ENCODE measurements at places on chromosomes 4 and X. TPM values are rescaled to one million over a fixed set of nuclear protein-coding genes. Genes with fewer than 3 reads are reported as not detected.

DNA sequence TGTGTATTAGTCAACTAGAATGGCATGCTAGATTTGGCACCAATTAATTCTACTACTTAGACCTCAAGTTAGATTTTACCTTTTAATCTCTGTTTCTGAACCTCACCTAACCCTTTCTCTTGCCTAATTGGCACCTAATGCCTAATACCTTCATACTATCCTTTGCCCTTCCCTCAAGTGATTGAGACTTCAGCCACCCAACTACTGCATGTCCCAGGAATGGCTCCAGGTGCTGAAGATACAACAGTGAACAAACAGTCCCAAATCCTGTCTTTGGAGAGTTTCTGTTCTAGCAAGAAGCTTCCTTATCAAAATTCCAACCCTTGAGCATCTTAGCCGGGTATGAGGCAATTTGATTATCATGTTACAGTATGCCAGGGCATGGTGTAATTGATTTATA, 139.9 kb downstream of the CPE start:
- DNase-seq: no peak

DNA sequence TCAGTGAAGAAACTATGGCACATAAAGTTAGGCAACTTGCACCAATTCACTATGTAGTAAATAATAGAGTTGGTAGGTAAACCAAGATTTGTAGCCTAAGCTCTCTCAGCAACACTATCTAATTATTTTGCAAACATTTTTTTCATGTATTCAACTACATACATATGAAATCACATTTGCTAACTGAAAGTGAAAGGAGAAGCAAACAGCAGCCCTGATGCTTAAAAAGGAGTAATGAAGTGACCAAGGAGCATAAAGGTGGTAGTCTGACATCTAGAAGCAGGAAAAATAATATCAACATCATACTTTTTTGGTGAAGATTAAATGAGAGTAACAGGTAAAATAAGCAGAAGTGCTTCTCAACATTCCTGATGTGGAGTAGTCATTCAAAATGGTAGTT, 603.7 kb downstream of the GRXCR1 start:
- no peak for DNase-seq

UGT2B10 gene
- not detected for polyA plus RNA-seq

AKAP4 gene
- not detected for polyA plus RNA-seq

MAP7D2 gene
- 0.33 TPM for polyA plus RNA-seq

DNA sequence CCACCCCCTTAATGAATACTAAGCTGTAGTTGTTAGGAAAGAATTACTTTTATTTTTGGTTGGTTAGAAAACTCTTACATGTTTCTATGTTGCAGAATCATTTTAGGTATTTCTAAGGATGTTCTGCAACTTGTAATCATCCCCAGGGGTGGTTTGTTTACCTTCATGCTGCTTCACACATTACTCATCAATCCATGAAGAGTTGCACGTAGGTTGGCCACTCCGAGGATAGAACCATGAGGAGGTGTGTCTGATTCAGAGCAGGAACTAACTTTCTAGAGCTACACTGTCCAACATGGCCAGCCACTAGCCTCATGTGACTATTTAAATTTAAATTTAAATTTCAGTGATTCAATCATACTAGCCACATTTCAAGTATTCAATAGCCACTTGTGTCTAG, 127.2 kb upstream of the FRMPD4 start:
- no peak for DNase-seq

SSX2 gene
- not detected for polyA plus RNA-seq

DNA sequence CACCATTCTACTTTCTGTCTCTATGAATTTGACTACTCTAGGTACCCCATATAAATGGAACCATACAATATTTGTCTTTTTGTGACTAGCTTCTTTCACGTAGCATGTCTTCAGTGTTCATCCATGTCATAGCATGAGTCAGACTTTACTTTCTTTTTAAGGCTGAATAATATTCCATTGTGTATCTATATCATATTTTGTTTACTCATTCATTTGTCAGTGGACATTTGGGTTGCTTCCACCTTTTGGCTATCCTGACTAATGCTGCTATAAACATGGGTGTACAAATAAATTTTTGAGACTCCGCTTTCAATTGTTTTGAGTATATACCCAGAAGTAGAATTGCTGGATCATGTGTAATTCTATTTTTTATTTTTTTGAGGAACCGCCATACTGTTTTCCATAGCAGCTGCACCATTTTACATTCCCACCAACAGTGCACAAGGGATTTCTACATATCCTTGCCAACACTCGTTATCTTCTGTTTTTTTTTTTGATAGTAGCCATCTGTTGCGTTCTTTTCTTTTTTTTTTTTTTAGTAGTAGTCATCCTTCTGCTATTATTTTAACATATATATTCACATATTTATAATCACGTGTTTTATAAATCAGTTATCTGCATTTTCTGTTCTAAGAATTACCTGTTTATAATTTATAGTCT, 158.0 kb upstream of the MED14 start:
- no peak for DNase-seq

GRCh38 chrX:21955403-21956189, 15.1 kb downstream of the SMS start:
- DNase-seq: no peak

- DNase-seq: no peak
Measured at GRCh38 chrX:133568109-133568508, 152.8 kb upstream of the GPC4 start.

- DNase-seq: no peak
Measured at GRCh38 chrX:70001269-70001668, 48.5 kb downstream of the AWAT2 start.

SRPX gene
- 28.0 TPM for polyA plus RNA-seq

SEPTIN11 gene
- 163 TPM for polyA plus RNA-seq

DNA sequence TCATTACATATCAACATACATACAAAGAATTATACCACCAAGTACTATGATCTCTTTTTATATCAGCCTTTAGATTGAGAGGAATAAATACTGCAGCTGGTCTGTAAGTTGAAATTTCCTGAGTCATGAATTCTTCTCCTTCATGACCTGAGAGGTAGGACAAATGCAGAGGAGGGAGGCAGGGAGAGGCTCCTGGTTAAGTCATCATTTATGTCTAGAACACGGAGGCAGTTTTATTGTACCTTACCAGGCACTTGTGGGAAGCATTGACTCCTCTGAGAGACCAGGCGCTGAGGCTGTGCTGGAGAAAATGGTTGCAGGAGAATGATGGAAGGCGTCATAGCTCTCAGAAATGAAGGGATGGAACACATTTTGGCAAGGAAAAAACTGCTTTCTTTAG, 12.5 kb upstream of the CASK start:
- DNase-seq: no peak

DNA sequence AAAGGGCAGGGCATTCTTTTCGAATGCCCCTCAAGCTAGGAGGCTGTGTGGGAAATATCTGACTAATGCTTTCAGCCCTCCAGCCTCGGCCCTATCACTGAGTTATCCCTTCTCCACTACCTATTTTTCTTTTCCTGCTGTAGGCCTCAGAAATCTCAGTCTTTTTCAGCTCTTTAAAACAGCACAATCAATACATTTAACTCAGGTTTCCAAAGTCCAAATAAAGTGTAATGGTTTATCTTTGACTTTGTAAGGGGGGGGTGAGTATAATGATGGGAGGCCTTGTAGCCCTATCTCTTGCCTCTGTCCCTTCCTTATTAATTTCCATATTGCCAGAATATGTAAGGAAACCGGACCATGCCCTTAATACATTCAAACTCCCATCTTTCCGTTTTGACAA, 1.6 kb upstream of the WNK3 start:
- no peak for DNase-seq

DNA sequence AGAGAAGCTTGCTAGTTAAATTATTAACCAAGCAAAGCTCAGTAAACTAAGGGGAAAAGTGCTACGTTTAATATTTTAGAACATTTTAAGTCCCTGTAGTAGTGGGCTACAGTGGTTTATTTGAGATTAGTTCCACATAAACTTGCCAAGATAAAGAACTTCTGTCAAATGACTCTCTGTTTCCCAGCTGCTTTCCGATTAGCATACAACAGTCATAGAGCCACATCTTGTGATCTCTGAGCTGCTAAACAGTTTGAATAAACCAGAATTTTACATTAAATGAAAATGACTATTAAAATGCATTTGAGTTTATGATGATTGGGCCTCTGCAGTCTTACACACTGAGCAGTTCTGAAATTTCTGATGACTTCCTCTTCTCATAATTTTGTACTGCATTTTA, 568.5 kb downstream of the IQCM start:
- DNase-seq: no peak

- DNase-seq: peak; percentile 13
Measured at GRCh38 chr4:128718768-128719167, 90.7 kb upstream of the JADE1 start.

H2BW2 gene
- 1.6 TPM for polyA plus RNA-seq

GRCh38 chrX:119948381-119948780, 4.8 kb upstream of the NKAP start:
- no peak for DNase-seq

All from right lung (tissue), 10 donors.